ENCODE measurements at places on chromosomes 12 and 14.

GRCh38 chr12:110062241-110062640 is 13.9 kb upstream of the C12orf76 start:
- DNase-seq = no peak

GRCh38 chr12:3186546-3187215 is 109.5 kb downstream of the TSPAN9 start:
- DNase-seq = no peak

DNA sequence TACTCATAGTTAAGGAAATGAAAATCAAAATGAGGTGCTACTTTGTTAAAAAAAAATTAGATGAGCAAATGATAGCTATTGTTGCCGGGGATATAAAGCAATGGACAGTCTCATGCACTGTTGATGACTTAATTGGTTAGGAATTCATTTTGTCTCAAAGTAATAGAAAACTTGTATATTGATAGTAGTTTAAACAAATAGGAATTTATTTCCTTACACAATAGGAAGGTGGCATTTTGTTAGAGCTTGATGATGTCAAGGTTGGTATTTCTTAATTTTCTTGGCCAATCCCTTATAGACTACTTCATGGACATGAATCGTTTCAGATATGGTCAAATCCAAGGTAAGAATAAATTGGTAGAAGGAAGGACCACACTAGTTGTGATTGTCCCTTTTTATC is 7.8 kb downstream of the PRPF39 start:
- DNase-seq = no peak

DNA sequence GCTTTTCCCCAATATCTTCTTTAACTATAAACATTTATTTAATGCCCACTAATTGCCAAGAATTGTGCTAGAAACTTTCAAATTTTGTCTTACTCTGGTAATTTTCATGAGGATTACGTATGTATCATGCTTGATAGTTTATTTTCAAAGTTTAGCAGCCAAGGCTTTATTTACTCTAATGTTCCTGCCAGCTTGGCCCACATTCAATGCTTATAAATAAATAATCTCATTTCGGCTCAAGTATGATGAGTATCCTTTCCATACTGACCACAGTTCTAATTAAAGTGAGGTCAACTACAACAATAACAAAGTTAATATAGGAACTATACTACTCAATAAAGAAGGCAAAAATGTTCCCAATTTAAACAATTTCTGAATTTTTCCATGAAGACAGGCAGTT is 259.2 kb downstream of the MED13L start:
- no peak for DNase-seq

GRCh38 chr12:66405395-66405794 is 103.1 kb downstream of the HELB start:
- no peak for DNase-seq

- DNase-seq = no peak
These were observed 137.4 kb upstream of the NTF3 start for GRCh38 chr12:5294274-5295070.

DNA sequence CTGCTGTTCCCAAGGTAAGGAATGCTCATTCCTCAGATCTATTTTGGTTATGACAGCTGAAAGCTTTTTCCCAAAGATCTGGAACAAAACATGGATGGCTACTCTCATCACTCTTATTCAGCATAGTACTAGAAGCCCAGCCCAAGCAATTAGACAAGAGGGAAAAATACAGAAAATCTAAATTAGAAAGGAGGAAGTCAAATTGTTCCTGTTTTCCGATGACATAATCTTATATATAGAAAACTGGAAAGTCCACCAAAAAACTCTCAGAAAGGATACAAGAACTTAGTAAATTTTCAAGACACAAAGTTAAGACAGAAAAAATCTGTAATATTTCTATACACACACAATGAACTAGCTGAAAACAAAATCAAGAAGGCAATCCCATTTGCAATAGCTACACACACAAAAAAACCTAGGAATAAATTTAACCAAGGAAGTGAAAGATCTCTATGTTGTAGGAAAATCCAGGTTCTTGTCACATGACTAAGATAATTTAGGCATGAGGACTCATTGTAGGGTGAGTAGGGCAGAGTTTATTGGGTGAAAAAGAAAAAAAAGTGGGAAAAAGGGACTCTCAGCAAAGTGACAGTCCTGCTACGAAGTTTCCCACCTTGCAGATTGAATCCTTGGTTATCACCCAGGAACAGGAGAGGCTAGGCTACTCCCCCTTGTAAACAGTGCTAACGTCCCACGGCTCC is 28.6 kb upstream of the KLRB1 start:
- no peak for DNase-seq

DNA sequence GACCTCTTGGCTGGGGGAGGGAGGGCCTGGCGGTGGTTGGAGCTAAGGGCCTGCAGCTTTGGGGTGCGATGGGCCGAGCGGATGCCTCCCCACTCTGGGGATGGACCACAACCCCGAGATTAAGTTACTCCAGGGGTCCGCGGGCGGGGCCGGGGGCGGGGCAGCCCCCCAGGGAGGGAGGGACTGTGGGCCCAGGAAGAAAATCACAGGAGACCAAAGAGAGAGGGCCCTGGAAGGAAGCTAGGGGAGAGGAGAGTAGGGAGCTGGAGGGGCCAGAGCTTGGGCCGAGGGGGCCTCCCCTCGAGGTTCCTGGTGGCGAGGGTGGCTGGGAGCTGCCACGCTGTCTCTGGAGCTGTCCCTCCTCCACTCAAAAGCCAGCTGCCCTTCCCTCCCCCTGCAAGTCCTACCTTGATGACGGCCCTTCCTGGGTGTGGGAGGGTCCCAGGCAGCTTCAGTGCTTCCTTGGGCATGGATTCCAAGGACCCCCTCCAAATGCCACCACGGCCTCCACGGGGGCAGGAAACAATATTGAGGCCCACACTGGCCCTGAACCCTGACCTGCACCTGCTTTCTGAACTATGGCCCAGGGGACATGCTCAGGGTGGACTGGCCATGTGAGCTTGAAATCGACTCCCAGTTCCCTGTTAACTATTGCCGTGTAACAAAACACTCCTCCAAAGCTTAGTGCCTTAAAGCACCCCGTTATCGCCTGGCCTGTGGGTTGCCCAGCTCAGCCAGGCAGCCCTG is 610 bp upstream of the NUDT14 start:
- DNase-seq = no peak

GRCh38 chr12:120678572-120678971 is 8.4 kb upstream of the MLEC start:
- no peak for DNase-seq

- DNase-seq = no peak
These were observed 3.9 kb downstream of the KRT79 start for GRCh38 chr12:52829986-52830770.

- no peak for DNase-seq
These were observed 63.2 kb downstream of the TTC9 start for GRCh38 chr14:70704960-70705359.

DNA sequence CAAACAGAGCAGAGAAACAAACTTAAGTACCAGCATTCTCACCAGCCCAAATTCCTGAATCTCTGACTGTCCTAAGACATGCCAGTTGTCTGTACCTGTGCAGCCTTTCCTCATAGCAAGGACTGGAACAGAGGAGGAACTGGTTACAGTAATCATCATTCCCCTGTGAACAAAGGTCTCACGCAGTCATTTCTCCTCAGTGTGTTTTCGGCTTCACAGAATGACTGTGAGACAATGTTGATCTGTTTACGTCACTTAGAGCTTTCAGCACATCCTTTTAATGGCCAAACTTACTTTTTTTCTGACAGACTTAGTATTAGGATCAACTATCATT is 169.0 kb downstream of the FBXL14 start:
- DNase-seq = no peak

- DNase-seq = no peak
These were observed 44.7 kb downstream of the KLRG1 start for GRCh38 chr12:9034095-9034494.

- DNase-seq = no peak
These were observed 182.9 kb downstream of the NOVA1 start for GRCh38 chr14:26414926-26415325.

DNA sequence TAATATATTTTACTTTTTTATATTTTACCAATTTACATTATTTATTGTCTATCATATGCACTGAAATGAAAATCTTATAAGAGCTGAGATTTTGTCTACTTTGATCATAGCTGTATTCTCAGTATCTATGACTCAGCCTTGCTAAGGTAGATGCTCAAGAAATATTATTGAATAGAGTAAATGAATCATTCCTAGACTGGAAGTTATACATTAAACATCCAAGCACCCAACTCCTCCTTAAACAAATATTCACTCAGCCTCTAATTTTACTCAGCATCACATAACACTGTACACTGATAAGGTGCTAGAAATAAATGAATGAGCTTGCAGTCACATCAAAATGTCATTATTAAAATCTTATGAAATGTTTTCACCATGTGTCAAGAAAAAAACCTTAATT is 1424.9 kb downstream of the LRFN5 start:
- DNase-seq = no peak

DNA sequence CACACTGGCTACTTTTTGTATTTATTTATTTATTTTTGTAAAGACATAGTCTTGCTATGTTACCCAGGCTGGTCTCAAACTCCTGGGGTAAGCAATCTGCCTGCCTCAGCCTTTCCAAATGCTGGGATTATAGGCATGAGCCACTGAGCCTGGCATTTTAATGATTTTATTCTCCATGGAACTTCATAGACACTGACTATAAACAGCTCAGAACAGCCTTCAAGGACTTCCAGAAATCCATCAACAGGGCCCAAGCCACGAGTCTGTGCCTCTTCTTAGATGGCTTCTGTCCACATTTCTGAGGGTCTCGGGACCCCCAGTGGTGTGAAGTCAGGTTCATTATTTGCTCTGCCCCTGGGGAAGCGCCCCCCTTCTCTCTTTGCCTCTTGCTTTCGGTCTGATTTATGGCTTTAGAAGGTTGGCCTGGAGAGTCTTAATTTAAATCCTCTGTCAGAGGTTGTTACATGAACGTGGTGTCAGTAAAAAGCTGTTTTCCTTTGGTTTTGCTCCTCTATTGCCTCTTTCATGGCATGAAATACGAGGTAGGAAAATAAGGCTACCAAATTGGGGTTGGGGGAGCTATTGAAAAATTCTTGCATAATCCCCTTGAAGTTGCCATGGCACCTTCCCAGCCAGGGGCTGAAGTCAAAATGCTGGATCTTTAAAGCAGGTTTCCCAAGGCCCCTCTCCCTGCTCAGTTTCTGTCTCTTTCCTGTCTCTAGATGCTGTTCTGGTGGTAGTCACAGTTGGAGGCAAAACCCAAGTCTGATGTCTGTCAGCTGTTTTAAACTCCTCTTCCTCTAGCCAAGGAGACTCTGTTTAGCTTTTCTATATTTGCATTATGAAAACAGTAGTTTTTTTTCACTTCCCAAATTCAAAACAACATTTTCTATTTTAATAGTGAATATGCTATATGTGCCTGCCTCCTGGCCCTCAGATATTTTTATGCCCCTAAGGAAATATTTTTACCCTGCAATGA is 129.4 kb downstream of the SMOC1 start:
- no peak for DNase-seq

DNA sequence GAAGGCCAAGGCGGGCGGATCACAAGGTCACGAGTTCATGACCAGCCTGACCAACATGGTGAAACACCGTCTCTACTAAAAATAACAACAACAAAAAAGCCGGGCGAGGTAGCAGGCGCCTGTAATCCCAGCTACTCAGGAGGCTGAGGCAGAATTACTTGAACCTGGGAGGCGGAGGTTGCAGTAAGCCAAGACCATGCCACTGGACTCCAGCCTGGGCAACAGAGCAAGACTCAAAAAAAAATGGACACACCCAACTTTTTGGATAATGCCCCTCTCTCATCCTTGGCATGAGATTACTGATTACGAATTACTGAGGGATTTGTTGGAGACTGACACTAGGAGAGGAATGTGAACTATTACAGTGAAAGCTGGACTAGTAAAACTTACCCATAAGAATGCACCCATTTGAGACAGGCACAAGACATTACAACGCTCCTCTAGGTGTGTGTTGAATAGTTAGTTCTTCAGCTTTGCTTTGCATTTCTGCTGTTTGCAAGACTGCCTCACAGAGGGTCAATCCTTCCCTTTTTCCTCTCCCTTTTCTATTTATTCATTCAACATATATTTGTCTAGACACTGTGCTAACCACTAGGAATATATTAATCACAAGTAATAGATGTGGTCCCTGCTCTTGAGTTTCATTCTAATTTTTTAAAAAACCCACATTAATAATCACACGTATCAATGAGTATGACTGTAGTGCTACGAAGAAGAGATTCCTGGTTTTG is 46.0 kb upstream of the OR5AU1 start:
- no peak for DNase-seq

DNA sequence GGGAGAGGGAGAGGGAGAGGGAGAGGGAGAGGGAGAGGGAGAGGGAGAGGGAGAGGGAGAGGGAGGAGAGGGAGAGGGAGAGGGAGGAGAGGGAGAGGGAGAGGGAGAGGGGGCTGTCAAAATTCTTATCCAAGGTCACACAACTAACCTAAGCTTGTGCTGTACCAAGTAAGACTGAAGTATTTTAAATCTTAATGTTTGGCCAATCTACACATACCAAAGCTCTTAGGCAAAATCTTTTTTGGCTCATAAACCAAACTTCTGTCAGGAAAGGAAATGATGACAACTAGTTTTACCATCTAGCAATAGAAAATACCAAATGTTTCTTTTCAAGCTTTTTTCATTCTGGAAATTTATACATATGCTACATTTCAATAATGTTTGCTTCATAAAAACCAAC is 33.8 kb downstream of the CCDC38 start:
- no peak for DNase-seq

DNA sequence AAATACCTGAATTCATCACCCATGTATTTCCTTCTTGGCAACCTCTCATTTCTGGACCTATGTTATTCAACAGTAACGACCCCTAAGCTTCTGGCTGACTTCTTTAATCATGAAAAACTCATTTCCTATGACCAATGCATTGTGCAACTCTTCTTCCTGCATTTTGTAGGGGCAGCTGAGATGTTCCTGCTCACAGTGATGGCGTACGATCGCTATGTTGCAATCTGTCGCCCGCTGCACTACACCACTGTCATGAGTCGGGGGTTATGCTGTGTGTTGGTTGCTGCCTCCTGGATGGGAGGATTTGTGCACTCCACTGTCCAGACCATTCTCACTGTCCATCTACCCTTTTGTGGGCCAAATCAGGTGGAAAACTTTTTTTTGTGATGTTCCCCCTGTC is 356 bp downstream of the OR4Q2 start:
- no peak for DNase-seq

DNA sequence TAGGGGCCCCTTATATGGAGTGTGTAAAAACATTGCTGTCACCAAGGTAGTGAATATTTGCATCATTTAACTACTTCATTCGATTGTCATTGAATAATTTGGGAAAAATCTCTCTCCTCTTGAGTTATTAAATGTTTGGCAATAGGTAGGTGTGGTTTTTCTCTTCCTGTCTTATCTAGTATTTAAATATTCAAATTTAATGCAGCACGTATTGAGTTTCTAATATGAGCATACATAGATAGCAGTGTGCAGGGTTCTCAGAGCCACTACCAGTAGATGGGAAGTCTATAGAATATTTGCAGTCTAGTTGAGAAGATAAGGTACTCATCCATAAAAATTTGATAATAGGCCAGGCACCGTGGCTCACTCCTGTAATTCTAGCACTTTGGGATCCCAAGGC is 16.7 kb downstream of the PALS1 start:
- DNase-seq = no peak

- DNase-seq = no peak
These were observed 20.3 kb downstream of the R3HDM2 start for GRCh38 chr12:57410534-57410933.

GRCh38 chr12:71441836-71442566 is 2.4 kb downstream of the LGR5 start:
- DNase-seq = no peak

- DNase-seq = peak; percentile 95
These were observed 65.3 kb downstream of the IFT43 start for GRCh38 chr14:76050797-76051392.
